Stimulated activated CD8-positive, alpha-beta memory T cell treated with anti-CD3 and anti-CD28 coated beads, Interleukin-7, amount 100 ng/mL, for 4 hours (primary cell): ENCODE measurements at places on chromosomes 5 and 9.

DNA sequence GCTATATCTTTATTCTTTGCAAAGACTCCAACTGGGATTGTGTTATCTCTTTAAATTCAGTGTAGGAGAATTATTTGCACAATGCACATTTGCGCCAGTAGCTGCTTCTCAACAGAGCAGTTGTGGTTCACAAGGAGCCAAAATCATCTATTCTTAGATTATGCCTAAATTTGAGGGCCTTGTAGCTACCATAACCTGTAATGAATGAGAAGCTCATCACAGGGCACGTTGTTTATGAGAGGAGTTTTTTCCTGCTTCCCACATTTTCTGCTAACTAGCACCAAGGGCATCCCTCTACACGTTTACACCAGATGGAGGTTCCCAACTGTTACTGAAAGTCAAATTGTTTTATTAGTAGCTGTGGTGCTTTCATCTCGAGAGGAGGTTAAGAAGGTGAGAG is 322.4 kb downstream of the TMEM161B start:
- DNase-seq, result no peak

GRCh38 chr9:88973281-88974045 is 17.8 kb upstream of the S1PR3 start:
- no peak for DNase-seq

GRCh38 chr9:34611251-34611810 is 566 bp downstream of the RPP25L start:
- DNase-seq, result no peak

DNA sequence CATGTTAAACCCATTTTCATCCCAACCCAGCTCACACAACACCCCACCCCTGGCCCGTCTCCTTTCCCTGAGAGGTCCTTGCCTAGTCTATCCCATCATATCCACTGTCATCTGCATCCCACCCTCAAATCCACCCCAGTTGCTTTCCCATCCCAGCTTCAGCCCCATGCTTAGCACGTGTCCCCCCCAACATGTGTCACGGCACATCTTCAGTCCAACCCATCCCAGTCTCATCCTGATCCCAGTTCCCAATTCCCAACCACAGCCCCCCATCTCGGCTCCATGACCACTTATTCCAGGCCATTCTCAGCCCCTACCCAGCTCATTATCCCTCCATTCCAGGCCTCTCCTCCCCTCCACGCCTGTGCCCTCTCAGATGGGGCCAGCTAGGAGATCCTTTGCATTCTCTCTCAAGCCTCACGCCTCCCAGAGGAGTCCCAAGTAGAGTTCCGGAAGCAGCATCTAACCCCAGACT is 605 bp upstream of the DBN1 start:
- DNase-seq, result no peak

GRCh38 chr5:96279801-96280542 is 153.1 kb downstream of the PCSK1 start:
- no peak for DNase-seq
